ENCODE measurements at places on chromosomes 6 and 20.

GRCh38 chr6:79671600-79672266, 40.6 kb downstream of the SH3BGRL2 start:
- no peak for DNase-seq

- no peak for DNase-seq
These were observed 20.0 kb downstream of the MAP1LC3A start for GRCh38 chr20:34578521-34578920.

GRCh38 chr6:90227673-90228072, 69.0 kb downstream of the BACH2 start:
- DNase-seq = no peak

DNA sequence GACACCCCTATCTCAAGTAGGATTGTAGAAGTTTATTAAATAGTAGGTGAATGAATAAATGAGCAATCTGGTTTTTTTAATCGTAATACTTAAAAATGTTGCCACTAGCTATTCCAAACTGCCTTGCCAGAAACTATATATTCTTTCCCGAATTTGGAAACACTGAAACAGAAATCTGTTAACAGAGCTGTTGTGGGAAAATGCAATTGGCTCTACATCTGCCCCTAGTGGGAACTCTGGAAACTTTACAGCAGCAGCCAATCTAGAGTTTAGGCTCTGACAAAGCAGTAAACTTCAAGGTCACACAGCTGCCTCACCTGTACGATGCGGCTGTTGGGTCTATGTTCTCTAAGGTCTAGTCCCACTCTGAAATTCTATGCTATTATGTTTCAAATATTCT, 41.7 kb downstream of the SYNE1 start:
- DNase-seq = no peak

DNA sequence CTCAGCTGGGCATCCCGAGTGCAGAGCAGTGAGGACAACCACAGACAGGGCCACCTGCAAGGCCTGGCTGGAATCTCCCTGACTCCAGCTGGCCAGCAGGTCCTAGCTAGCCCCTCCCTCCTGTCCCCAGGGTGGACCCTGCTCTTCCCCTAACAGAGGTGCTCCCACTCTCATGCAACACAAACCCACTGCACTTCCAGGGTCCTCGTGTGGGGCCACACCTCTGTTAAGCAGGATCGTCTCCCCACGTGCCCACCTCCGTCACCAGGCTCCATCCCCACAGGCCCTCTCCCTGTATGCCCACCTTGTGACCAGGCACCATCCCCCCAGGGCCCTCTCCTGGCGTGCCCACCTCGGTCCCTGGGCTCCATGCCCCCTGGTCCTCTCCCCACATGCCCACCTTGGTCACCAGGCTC, 17.3 kb downstream of the TAF4 start:
- no peak for DNase-seq

DNA sequence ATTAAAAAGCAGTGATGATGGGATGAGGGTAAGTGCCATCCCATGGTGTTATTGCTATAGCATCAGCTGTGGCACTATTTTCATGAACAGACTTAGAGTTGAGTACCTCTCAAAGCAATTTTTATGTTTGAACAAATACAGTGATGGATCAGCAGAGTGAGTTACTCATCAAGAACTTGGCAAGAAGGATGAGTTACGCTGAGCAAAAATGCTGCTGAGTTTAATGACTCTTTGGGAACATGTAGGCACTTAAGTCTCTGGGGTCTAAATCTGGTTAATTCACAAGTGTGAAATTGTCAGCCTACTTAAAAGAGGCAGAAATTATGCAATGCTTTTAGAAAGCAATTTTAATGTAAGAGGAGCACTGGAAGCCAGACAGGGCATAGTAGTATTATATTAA, 78.5 kb upstream of the AHI1 start:
- no peak for DNase-seq

DNA sequence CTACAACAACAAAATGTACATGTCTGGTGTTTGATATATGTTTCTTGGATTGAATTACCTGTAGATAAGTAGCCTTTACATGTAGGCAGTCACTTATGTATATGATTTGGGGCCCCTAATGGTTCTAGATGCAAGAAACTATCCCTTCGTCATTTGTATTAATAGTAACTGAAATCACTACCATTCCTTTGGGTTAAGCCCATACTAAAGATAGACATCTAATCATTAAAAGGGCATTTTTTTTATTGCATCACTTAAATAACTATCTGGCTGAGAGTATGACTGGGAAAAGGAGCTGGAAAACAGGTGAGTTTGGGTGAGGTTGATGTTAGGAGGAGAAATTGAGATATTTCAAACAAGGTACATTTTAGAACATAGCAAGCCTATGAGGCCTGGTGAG, 213.5 kb upstream of the PLN start:
- DNase-seq = no peak

GRCh38 chr20:60249436-60249835, 291.2 kb downstream of the CDH26 start:
- DNase-seq = no peak

- no peak for DNase-seq
These were observed 474.0 kb downstream of the TFAP2B start for GRCh38 chr6:51292659-51293058.

DNA sequence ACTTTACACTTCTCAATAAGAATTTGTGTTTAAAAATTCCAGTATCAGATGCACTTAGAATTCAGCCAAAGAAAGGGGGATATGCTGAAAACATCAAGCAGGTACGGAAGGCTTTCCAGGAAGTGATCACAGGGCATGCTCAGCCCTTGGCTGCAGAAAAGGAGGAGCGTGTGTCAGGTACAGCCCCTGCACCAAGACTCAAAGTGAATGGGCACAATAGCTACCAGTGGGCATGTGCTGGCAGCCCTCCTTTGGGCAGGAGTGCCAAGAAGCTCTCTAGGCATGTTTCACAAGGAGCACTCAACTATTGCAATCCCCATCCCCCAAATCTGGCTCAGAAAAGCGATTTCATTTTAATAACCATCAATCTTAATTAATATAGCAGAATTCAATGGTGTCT, 298.8 kb downstream of the GMDS start:
- DNase-seq = no peak

GRCh38 chr20:16397086-16397485, 176.2 kb downstream of the KIF16B start:
- no peak for DNase-seq

- no peak for DNase-seq
These were observed 22.6 kb downstream of the CST4 start for GRCh38 chr20:23666189-23666588.

DNA sequence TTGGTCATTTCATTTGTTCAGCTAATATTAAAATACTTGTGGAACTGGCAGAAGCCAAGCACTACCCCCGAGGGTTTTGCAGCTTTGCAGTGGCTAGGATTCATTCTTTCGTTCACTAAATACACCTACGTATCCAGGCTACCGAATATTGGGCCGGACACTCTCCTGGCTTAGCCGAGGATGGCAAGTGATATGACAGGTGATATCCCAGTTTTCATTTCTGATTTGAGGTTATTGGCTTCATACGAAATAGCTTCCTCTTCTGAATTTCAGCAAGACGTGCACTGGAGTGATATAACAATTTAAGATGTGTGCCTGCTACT, 536 bp upstream of the MTFR2 start:
- DNase-seq = no peak

- no peak for DNase-seq
These were observed 22.2 kb upstream of the TULP4 start for GRCh38 chr6:158290040-158290439.

- no peak for DNase-seq
These were observed 19.8 kb downstream of the FKBP5 start for GRCh38 chr6:35668744-35669450.

GRCh38 chr6:115363379-115363778, 697.3 kb downstream of the FRK start:
- no peak for DNase-seq

GRCh38 chr20:1374246-1374645, 18.6 kb downstream of the FKBP1A start:
- DNase-seq = peak; percentile 13

GRCh38 chr6:118511930-118512715, 36.0 kb upstream of the PLN start:
- DNase-seq = no peak

GRCh38 chr6:98777762-98778161, 56.6 kb upstream of the POU3F2 start:
- no peak for DNase-seq

GRCh38 chr6:159988983-159989454, 20.1 kb downstream of the IGF2R start:
- DNase-seq = no peak

- DNase-seq = no peak
These were observed 5.1 kb upstream of the BPI start for GRCh38 chr20:38298768-38299288.

DNA sequence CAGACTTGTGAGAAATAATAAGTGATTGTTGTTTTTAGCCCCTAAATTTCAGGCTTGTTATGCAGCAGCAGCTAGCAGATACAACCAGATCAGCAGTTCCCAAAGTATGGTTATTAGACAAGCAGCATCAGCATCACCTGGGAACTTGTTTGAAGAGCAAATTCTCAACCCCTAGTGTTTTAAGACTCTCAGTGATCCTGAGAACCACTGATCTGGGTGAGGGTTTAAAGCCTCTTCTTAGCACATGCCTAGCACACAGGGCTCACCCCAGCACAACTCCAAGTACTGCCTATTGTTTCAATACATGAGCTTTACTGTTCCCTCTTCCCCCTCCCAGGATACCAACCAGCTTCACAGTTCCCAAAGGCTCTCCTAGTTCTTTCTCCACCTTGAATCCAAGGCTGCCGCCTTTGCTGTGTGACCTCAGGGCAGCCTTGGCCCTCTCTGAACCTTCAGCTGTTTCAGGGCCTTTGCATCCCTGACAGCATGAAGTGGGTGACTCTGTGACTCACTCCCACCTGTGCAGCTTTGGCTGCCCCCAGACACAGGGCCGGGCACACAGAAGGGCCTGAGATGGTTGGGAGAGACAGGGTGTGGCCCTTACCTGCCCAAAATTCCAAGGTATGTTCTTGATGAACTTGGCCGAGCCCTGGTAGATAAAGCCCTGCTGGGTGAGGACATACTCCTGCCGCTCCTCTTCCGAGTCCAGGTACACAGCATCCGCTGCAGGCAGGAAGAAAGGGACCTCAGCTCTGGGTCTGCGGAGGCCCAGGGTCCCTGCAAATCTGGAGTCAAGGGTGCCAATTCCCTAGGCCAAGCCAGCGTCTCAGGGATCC, 14.5 kb downstream of the TGM2 start:
- DNase-seq = no peak

DNA sequence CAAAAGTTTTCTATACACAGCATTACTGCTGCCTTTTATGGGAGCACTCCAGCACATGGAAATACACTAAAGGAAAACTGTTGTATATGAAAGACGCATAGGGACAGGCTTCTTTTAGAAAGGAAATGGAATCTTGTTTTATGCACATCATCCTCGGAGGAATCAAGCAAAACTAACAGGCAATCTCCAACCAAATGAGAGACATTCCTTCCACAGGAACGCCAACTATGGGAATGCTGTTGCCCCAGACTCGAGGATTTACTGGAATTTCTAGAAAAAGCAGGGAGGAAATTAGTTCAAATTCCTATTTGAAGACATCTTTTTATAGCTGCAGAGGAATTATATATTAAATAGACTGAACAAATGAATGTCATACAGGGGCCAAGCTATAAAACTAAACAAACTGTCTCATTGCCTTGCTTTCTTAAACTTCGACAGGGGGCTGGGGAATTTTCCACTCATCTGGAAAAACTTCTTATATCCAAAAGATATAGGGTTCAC, 52.2 kb downstream of the LYRM4 start:
- no peak for DNase-seq

GRCh38 chr20:6061544-6061943, 7.7 kb upstream of the LRRN4 start:
- DNase-seq = no peak

GRCh38 chr20:14860410-14860814, 523.0 kb upstream of the FLRT3 start:
- DNase-seq = peak; percentile 70

DNA sequence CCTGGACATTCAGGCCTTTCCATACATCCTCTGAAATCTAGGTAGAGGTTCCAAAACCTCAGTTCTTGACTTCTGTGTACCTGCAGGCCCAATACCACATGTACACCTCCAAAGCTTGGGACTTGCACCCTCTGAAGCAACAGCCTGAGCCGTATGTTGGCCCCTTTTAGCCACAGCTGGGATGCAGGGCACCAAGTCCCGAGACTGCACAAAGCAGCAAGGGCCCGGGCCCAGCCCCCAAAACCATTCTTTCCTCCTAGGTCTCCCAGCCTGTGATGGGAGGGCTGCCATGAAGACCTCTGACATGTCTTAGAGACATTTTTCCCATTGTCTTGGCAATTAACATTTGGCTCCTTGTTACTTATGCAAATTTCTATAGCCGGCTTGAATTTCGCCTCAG, 107.4 kb upstream of the FRMD1 start:
- no peak for DNase-seq

- no peak for DNase-seq
These were observed 9.1 kb downstream of the RBM38 start for GRCh38 chr20:57400231-57400701.

GRCh38 chr6:41190791-41191190, 10.2 kb downstream of the TREML2 start:
- DNase-seq = no peak

GRCh38 chr6:124633655-124634054, 328.6 kb upstream of the RNF217 start:
- DNase-seq = no peak

DNA sequence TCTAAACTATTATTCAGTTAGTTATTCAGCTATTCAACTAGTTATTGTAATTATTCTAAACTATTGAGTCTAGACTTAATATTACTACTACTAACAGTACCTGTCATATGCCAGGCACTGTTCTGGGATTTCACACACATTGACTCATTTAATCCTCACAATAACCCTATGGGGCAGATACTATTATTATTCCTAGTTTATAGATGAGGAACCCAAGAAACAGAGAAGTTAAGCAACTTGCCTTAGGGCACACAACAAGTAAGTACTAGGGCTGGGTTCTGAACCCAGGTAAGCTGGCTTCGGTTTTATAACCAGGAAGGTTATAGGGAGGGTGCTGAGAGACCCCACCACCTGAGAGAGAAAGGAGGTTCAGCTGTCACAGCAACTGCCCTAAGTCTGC, 7.8 kb downstream of the TEAD3 start:
- DNase-seq = no peak

- no peak for DNase-seq
These were observed 245.7 kb downstream of the BTBD9 start for GRCh38 chr6:38393986-38394385.

- peak; percentile 73 for DNase-seq
These were observed 28.3 kb upstream of the CSNK2A1 start for GRCh38 chr20:571754-572441.

DNA sequence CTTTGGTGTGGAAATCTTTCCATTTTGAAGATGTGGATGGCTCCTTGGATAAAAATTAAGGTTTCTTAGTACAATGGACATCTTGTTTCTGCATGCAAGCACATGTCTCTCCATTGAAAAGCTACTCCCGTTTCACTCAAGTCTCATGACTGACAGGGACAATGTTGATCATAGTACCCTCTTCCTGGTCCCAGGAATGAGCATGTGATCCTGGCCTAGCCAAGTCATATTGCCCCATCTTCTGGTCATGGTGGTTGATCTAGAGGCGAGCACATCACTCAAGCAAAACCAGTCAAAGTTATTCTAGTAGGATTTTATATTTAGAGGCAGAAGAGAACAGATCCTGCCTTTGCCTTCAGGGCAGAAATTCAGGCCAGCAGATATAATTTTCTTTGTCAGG, 12.2 kb upstream of the CBLN4 start:
- DNase-seq = no peak

GRCh38 chr6:52491203-52492069, 71.3 kb downstream of the EFHC1 start:
- DNase-seq = no peak
